ENCODE measurements at places on chromosomes 1 and 21. TPM values are rescaled to one million over a fixed set of nuclear protein-coding genes. Genes with fewer than 3 reads are reported as not detected.

- H3K36me3 ChIP-seq = no peaks in the 10 kb centered on the region
- peaks cover 60% of the 10 kb centered on the region for H3K4me1 ChIP-seq
- H3K27me3 ChIP-seq = no peaks in the 10 kb centered on the region
Measured at GRCh38 chr1:115495625-115496024, 146.1 kb upstream of the VANGL1 start.

GRCh38 chr1:219880765-219881457 is 47.4 kb downstream of the SLC30A10 start:
- no peaks in the 10 kb centered on the region for H3K36me3 ChIP-seq
- no peak for DNase-seq
- no peaks in the 10 kb centered on the region for H3K4me1 ChIP-seq
- H3K27ac ChIP-seq = no peak overlapping the region

The ZNF496 gene
- 37.6 TPM for total RNA-seq

The MYCL gene
- total RNA-seq = 6.2 TPM

Measured in PC-9 (cell line).